ENCODE measurements at places on chromosomes 2 and 18. TPM values are rescaled to one million over a fixed set of nuclear protein-coding genes. Genes with fewer than 3 reads are reported as not detected.

The LINC00305 gene
- not detected for total RNA-seq

The SAG gene
- total RNA-seq: not detected

The SPHKAP gene
- total RNA-seq: not detected

The RPRM gene
- total RNA-seq: not detected

The PLCD4 gene
- total RNA-seq: 0.30 TPM

The PARD6G gene
- 1.4 TPM for total RNA-seq

The CFAP65 gene
- total RNA-seq: 17.8 TPM

The TANC1 gene
- 77.8 TPM for total RNA-seq

The PTGR3 gene
- 26.8 TPM for total RNA-seq

The IL37 gene
- not detected for total RNA-seq

The CCDC178 gene
- 1.4 TPM for total RNA-seq

The PPP4R1 gene
- total RNA-seq: 191 TPM

DNA sequence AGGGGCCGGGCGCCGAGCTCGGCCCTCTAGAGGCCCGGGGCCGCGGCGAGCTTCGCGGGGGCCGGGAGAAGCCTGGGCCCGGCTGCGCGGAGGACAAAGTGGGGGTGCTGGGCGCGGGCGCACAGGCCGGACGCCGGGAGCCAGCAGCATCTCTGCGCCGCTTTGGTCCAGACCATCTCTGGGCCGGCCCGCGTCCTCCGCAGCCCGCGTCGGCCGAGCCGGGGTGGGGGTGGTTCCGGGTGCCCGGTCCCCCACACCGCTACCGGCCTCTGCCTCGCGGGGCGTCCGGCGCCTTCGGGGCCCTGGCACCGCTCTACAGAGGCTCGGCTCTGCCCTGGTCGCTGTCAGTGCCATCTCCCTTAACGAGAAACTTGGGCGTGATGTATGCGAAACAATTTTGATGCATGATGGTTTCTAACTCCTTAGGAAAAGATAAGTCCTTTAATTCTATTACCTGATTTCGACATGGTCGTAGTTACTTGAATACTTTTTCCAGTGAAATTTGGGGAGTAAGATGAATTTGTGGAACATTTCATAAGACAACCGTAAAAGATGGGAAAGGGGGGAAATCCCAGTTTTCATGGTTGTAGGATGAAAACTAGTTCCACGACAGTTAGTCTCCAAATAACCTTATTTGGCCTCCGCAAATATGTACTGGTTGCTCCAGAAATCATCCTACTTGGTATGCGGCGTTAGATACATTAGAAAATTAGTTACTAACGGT lies 562 bp downstream of the TWSG1 start:
- peak; percentile 92 for DNase-seq
- peaks cover 5% of the 10 kb centered on the region for H3K36me3 ChIP-seq
- no peaks in the 10 kb centered on the region for H3K27me3 ChIP-seq
- H3K4me1 ChIP-seq: peaks cover 9% of the 10 kb centered on the region
- peak overlapping the region; percentile 81 for H3K4me3 ChIP-seq

- no peak overlapping the region for H3K4me3 ChIP-seq
- no peaks in the 10 kb centered on the region for H3K27me3 ChIP-seq
- DNase-seq: no peak
- no peaks in the 10 kb centered on the region for H3K36me3 ChIP-seq
- no peaks in the 10 kb centered on the region for H3K4me1 ChIP-seq
Measured at GRCh38 chr2:9832586-9832985, 10.7 kb upstream of the TAF1B start.

GRCh38 chr18:55360061-55360460 lies 227.9 kb downstream of the TCF4 start:
- no peak overlapping the region for H3K27ac ChIP-seq
- no peak overlapping the region for H3K4me3 ChIP-seq
- peaks cover under 1% of the 10 kb centered on the region for H3K4me1 ChIP-seq
- no peaks in the 10 kb centered on the region for H3K36me3 ChIP-seq

DNA sequence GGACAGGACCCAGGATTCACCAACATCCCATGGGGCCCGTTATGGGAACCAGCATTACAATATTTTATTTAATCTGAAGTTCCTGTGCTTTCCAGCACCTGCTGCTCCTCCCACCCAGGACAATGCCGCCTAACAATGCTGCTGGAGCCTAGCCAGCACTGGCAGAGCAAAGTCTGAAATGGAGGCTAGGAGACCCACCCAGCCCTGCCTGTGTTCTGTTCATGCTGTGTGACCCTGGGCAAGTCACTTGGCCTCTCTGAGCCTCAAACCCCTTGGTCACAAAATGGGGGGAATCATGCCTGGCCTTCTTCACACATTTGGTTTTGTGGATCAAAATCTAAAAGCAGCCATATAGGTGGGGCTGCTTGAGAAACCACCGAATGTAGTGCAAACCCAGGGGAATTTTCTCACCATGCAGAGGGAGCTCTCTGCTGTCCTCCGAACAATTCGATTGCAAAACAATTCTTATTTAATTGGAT lies 38.5 kb upstream of the ODC1 start:
- DNase-seq: no peak
- H3K4me1 ChIP-seq: peaks cover 7% of the 10 kb centered on the region
- no peaks in the 10 kb centered on the region for H3K36me3 ChIP-seq
- no peak overlapping the region for H3K27ac ChIP-seq
- H3K27me3 ChIP-seq: no peaks in the 10 kb centered on the region

DNA sequence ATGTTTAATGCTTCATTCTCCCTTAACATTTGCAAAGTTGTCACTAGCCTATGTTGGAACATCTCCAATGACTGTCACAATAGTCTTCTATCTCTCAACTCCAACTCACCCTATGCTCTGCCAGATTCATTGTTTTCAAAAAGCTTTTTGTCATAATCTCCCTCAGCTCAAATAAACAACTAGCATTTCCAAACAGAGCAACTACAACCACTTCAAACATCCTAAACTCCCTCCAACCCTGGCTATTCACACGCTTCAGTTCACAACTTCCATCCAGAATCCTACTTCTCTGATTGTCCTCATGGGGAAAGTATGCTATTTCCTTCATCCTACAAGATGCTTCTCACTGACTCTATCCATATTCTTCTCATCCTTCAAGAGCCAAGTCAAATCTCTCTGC lies 139.2 kb upstream of the VRK2 start:
- DNase-seq: no peak
- H3K27ac ChIP-seq: no peak overlapping the region
- H3K4me1 ChIP-seq: peaks cover 2% of the 10 kb centered on the region

DNA sequence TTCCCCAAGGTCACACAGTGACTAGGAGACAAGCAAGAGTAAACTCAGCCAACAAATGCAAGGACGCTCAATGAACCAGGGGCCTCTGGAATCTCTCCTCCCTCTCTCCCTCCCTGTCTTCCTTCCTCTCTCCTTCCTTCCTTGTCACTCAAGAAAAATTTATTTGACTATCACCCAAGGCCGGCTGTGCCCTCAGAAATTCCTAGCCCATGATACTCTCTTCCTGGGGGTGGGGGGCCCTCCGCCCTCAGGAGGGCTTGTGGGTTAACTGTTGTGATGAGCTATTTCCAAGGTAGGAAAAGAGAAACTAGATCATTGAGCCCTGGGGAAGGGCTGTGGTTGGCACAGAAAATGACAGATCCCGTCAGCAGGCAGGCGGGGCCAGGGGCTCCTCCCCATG lies 21.7 kb downstream of the INHBB start:
- DNase-seq: no peak
- H3K27me3 ChIP-seq: no peaks in the 10 kb centered on the region
- H3K4me1 ChIP-seq: no peaks in the 10 kb centered on the region
- no peaks in the 10 kb centered on the region for H3K36me3 ChIP-seq
- H3K27ac ChIP-seq: no peak overlapping the region

GRCh38 chr18:11387880-11388279 lies 221.5 kb upstream of the SLC35G4 start:
- no peak overlapping the region for H3K27ac ChIP-seq
- no peak overlapping the region for H3K4me3 ChIP-seq
- H3K36me3 ChIP-seq: no peaks in the 10 kb centered on the region
- no peaks in the 10 kb centered on the region for H3K27me3 ChIP-seq

DNA sequence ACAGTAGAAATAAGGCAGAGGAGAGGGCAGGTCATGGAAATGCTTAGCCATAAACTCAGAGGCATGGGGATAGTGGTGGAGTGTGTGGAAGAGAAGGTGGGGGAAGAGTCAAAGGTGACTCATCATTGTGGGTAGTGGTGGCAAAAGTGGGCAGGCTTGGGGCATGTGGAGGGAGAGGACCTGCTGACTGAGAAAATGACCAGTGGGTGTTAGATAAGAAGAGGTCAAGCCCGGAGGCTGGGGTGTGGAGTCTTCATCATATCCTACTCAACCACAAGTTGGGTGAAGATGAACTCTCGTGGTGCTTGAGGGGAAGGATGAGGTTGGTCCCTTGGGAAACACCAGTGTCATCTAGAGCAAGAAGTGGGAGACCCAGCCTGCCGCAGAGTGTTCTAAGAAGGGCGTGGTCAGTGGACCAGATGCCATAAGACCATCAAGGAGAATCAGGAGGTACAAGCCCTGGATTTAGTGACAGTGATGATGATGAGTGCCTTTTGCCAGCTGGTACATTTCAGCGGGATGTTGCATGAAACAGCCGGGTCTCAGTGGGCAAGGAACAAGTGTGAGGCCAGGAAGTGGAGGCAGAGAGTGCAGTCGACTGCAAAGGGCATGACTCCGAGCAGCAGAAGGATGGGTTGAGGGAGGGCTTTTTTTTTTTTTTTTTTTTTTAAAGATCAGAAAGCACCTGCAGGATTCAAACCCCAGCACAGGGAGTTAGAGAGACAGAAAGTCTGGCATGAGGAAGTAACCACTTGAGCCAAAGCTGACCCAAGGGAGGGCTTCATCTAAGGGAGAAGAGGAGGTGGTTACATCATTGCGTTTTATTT lies 122.6 kb upstream of the SPRED2 start:
- no peak for DNase-seq
- H3K27ac ChIP-seq: no peak overlapping the region
- no peaks in the 10 kb centered on the region for H3K4me1 ChIP-seq
- no peaks in the 10 kb centered on the region for H3K27me3 ChIP-seq

- H3K27ac ChIP-seq: no peak overlapping the region
- no peaks in the 10 kb centered on the region for H3K27me3 ChIP-seq
Measured at GRCh38 chr2:190723397-190724090, 74.7 kb downstream of the NAB1 start.

DNA sequence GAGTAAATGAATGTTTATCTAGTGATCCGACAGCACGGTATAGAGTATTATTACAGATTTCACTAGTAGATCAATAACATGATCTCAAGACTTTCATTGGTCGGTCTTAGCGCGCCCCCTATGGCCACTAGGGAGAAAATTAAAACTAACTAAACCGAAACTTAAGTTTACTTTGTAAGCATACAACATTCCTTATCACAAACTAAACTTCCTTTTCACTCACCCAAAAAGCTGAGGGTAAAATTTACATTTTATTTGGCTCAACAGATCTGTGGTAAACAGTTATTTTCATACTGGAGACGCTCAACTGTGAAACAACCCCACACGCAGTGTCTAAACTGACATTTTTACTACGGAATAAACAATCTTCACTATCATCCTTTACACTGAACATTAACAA lies 215.6 kb upstream of the MAP2 start:
- H3K4me1 ChIP-seq: no peaks in the 10 kb centered on the region
- H3K4me3 ChIP-seq: peak overlapping the region; percentile 31
- no peaks in the 10 kb centered on the region for H3K36me3 ChIP-seq
- DNase-seq: no peak
- H3K27ac ChIP-seq: no peak overlapping the region

DNA sequence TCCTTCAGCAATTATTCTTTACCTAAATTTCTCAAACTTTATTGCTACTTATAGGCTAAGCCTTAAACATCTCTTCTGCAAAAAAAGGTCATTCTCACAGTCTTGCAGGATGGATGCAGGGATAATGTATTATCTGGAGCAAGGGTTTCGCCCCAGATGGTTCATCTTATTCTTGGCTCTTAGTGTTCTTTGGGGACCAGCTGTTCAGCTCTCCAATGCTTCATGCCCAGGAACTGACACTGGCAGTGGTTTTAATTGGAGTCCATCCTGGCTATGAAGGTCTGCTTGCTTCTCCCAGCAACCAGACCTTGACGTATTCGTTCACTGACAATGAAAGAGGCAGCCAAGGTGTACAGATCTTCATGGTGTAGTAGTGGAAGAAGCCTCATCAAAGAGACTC lies 331.9 kb downstream of the SLC8A1 start:
- no peak for DNase-seq
- no peaks in the 10 kb centered on the region for H3K36me3 ChIP-seq
- no peaks in the 10 kb centered on the region for H3K27me3 ChIP-seq
- H3K27ac ChIP-seq: no peak overlapping the region

- no peaks in the 10 kb centered on the region for H3K4me1 ChIP-seq
- no peaks in the 10 kb centered on the region for H3K36me3 ChIP-seq
- no peaks in the 10 kb centered on the region for H3K27me3 ChIP-seq
- DNase-seq: no peak
- H3K4me3 ChIP-seq: no peak overlapping the region
Measured at GRCh38 chr18:3546106-3546505, 96.1 kb downstream of the TGIF1 start.

DNA sequence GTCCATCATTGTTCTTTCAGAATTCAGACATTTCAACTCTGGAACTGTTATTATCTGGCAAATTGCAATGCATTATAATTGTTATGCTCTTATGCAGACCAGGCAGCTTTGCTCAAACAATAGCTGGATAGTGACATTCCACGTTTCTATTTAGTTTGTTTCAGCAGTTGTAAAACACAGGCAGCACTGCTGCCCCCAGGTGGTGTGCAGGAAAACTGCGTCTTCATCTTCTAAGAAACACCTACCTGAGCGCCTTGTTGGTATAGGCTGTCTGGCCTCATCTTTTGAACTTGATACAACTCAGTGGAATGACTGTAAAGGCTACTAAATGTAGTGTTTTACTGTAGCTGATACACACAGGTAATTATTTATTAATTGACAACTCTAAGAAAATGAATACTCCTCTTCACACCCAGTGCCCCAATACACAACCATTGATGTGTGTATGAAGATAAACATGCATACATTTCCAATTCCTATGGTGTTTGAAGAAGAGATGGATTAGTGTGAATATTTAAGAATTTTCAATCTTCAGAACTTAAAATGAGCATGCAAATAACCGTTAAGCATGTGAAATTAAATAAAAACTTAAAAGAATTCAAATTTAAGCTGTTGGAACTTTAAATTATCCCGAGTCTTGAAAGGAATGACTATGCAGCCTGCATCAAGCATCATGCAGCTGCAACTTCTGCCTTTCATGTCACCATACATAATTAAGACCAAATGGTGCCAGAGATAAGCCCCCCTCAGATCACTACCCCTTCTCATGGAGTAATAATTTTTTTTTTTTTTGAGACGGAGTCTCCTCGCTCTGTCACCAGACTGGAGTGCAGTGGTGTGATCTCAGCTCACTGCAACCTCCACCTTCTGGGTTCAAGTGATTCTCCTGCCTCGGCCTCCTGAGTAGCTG lies 85.6 kb downstream of the CD8B2 start:
- no peak for DNase-seq
- H3K36me3 ChIP-seq: no peaks in the 10 kb centered on the region
- no peaks in the 10 kb centered on the region for H3K27me3 ChIP-seq
- H3K4me3 ChIP-seq: no peak overlapping the region
- no peaks in the 10 kb centered on the region for H3K4me1 ChIP-seq

- peak; percentile 60 for DNase-seq
- peak overlapping the region; percentile 54 for H3K4me3 ChIP-seq
- H3K27me3 ChIP-seq: no peaks in the 10 kb centered on the region
- no peaks in the 10 kb centered on the region for H3K36me3 ChIP-seq
- H3K27ac ChIP-seq: peak overlapping the region; percentile 60
Measured at GRCh38 chr2:19868701-19869580, 32.8 kb downstream of the TTC32 start.
